ENCODE measurements at places on chromosomes 5 and 9. TPM values are rescaled to one million over a fixed set of nuclear protein-coding genes. Genes with fewer than 3 reads are reported as not detected.

GRCh38 chr5:150372639-150373038 is 15.1 kb downstream of the TCOF1 start:
- peaks cover 22% of the 10 kb centered on the region for H3K36me3 ChIP-seq
- DNase-seq, result no peak
- H3K4me3 ChIP-seq, result no peak overlapping the region
- no peaks in the 10 kb centered on the region for H3K27me3 ChIP-seq

GZMA gene
- total RNA-seq, result not detected

DNA sequence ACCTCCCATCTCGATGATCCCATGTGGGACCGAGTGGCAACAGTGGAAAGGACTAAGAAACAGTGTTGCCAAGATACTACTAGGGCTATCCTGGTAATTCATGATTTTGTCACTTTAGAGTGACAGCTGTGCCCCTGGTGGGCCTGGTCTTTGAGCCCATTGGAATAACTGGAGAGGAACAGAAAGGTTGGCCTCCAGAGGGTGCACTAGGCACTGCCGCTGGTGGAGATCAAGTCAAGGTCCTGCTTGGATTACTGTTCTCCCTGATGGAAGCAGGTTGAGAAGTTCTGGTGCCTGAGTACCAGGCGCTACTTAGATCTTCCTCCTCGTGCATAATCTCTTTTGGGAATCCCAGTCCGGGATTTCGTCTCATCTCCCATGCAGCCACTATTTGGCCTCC is 129.6 kb downstream of the SEC61B start:
- no peak overlapping the region for H3K4me3 ChIP-seq
- H3K4me1 ChIP-seq, result no peaks in the 10 kb centered on the region
- no peaks in the 10 kb centered on the region for H3K36me3 ChIP-seq
- peak overlapping the region; percentile 87 for H3K27ac ChIP-seq

ANGPTL2 gene
- 61.8 TPM for total RNA-seq

GRCh38 chr5:124859027-124859426 is 112.6 kb upstream of the ZNF608 start:
- H3K4me3 ChIP-seq, result no peak overlapping the region
- H3K4me1 ChIP-seq, result no peaks in the 10 kb centered on the region
- H3K27me3 ChIP-seq, result no peaks in the 10 kb centered on the region
- no peak overlapping the region for H3K27ac ChIP-seq
- no peaks in the 10 kb centered on the region for H3K36me3 ChIP-seq

DNA sequence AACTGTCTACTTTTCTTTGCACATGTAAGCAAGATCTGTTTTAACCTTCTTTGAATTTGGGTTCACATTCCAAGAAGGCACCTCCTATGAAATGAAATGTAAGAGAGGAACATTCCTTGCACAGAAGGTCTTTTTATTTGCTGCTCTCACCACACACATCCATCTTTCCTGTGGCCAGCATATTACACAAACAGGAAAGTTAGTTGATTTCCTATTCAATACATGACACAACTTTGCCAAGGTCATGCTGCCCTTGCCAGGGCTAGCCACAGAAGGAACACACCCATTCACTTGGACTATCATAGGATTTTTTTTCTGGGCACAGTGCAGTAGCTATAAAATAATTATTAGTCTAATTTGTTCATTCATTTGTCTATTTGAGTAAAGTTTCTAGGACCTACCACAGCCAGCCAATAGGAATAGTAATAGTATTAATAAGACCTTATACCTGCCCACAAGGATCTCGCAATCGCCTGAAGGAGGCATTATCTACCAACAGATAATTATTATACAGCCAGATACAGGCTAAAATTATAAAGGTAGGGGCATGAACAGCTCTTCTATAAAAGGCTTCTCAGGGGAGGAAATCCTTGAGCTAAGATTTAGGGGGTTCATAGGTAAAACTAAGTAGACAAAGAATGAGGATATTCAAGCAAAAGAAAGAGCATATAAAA is 78.1 kb upstream of the NREP start:
- H3K4me1 ChIP-seq, result no peaks in the 10 kb centered on the region
- no peaks in the 10 kb centered on the region for H3K27me3 ChIP-seq
- no peak overlapping the region for H3K4me3 ChIP-seq
- H3K36me3 ChIP-seq, result no peaks in the 10 kb centered on the region
- no peak for DNase-seq
- no peak overlapping the region for H3K27ac ChIP-seq

- H3K27me3 ChIP-seq, result no peaks in the 10 kb centered on the region
- no peak overlapping the region for H3K4me3 ChIP-seq
- no peaks in the 10 kb centered on the region for H3K36me3 ChIP-seq
- no peaks in the 10 kb centered on the region for H3K4me1 ChIP-seq
Measured at GRCh38 chr5:31383734-31384133, 148.2 kb downstream of the DROSHA start.

GRCh38 chr5:172958331-172959046 is 735 bp upstream of the RPL26L1 start:
- H3K27ac ChIP-seq, result peak overlapping the region; percentile 90
- peaks cover 5% of the 10 kb centered on the region for H3K4me1 ChIP-seq
- peak overlapping the region; percentile 87 for H3K4me3 ChIP-seq
- DNase-seq, result no peak

ARAP3 gene
- 12.1 TPM for total RNA-seq

ANKRD20A1 gene
- 2.2 TPM for total RNA-seq

PTPN3 gene
- total RNA-seq, result 14.4 TPM

WDR38 gene
- not detected for total RNA-seq

- H3K27ac ChIP-seq, result no peak overlapping the region
- no peak overlapping the region for H3K4me3 ChIP-seq
- no peaks in the 10 kb centered on the region for H3K36me3 ChIP-seq
- no peaks in the 10 kb centered on the region for H3K27me3 ChIP-seq
Measured at GRCh38 chr9:116549061-116549664, 137.9 kb upstream of the TRIM32 start.

SPINK4 gene
- not detected for total RNA-seq

DNA sequence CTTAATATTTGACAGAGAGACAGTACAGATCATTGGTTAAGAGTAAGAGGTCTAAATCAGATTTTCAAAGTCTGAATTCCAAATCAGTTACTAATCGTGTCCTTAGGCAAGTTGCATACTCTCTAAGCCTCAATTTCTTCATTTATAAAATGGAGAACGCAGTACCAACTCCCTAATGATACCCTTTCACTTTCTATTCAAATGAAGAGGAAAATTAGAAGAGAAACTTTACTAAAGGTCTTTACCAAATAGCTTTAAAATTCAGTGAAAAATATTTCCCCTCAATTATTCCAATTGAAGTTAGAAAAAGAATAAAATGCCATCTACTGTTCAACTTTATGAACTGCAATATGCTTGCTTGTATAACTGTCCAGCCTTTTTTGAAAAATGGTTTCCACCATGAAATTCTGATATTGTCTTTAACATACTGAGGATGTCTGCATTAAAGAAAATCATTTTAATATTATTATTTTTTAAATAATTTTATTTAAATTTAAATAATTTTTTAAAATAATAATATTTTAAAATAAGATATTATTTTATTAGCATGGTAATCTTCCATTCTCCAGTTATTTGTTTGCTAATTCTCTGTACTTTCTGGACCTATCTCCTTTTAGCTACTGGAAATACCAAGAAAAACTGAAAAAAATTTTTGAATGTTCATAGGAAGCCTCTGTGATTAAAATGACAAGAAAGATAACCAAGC is 36.0 kb downstream of the POC5 start:
- H3K4me1 ChIP-seq, result no peaks in the 10 kb centered on the region
- H3K27me3 ChIP-seq, result no peaks in the 10 kb centered on the region
- DNase-seq, result no peak
- no peak overlapping the region for H3K4me3 ChIP-seq
- H3K36me3 ChIP-seq, result no peaks in the 10 kb centered on the region
- no peak overlapping the region for H3K27ac ChIP-seq

NR4A3 gene
- 4.9 TPM for total RNA-seq

DNA sequence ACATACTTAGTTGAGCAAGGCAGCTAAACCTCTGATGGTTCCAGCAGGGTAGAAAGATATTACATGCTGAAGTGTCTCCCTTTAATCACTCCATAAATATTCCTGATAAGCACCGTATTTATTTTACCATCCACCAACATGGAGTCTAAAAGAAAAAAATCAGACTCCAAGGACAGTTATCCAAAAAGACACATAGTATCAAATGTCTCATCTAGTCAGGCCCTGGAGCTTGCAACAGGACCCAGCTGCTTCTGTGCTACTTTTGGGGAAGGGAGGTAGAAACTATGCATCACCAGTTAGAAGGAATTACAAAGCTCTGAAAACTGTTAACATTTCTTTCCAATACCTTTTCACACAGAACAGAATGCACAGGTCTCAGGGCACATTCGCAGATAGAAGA is 88.1 kb downstream of the S1PR3 start:
- no peaks in the 10 kb centered on the region for H3K36me3 ChIP-seq
- H3K4me3 ChIP-seq, result no peak overlapping the region
- H3K27ac ChIP-seq, result peak overlapping the region; percentile 44
- H3K27me3 ChIP-seq, result no peaks in the 10 kb centered on the region

DNA sequence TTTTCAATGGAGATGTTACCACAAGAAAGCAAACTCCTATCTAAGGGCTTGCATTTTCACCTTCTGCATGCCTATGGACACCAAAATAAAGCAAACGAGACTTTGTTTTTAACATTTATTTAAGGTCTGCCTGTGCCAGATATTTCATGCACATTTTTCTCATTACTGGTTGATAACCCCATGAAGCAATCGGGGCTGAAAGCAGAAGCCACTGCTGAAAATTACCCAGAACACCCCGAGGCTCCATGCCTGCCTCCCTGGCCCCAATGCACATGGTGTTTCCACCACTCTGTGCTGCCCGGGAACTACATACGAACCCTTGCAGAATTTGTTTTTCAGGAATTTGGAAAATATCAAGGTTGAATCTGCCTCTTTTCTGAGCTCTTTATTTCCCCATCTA is 240.1 kb downstream of the NR2F1-AS1 start:
- H3K4me1 ChIP-seq, result no peaks in the 10 kb centered on the region
- no peak overlapping the region for H3K4me3 ChIP-seq
- H3K27me3 ChIP-seq, result no peaks in the 10 kb centered on the region
- no peak overlapping the region for H3K27ac ChIP-seq
- H3K36me3 ChIP-seq, result no peaks in the 10 kb centered on the region
- no peak for DNase-seq

GRCh38 chr5:172370237-172370640 is 84.1 kb downstream of the SH3PXD2B start:
- no peak overlapping the region for H3K27ac ChIP-seq
- no peak overlapping the region for H3K4me3 ChIP-seq
- H3K4me1 ChIP-seq, result no peaks in the 10 kb centered on the region
- DNase-seq, result no peak
- no peaks in the 10 kb centered on the region for H3K36me3 ChIP-seq
- no peaks in the 10 kb centered on the region for H3K27me3 ChIP-seq

SCGB3A2 gene
- not detected for total RNA-seq

DNA sequence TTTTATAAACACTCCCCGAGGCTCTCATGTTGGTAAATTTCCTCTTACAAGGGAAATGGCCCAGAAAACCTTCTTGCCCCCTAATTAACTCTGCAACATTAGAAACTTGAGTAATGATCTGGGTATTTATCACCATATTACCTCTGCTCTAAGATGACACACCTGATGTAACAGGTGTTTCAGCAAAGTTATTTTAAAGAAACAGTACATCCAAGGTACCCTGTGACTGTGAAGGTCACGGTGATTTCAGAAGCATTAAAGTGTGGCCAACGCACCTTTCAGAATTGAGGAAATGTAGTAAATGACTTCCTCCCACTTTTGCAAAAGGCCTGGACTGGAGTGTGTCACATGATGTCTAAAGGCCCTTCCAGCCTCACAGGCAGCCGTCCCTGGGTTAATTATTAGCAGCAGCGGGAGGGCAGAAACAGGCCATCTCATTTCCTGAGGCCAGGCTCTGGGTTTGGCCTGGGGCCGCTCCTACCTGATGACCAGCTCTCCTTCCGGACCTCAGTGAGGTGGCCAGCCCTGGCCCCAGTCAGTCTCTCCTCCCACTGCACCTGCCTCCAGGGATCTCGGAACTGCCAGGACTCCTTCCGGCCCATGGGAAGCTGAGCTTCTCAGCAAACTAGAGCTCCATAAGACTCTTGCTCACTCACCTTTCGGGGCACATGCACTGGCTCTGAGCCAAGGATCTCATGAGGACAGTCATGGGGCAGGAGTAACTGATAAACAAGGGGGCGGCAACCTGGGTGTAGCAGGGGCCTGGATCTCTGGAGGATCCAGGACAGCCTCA is 20.7 kb downstream of the PTPN3 start:
- H3K36me3 ChIP-seq, result no peaks in the 10 kb centered on the region
- no peaks in the 10 kb centered on the region for H3K27me3 ChIP-seq
- DNase-seq, result no peak
- H3K4me1 ChIP-seq, result no peaks in the 10 kb centered on the region
- peak overlapping the region; percentile 70 for H3K27ac ChIP-seq

- H3K4me3 ChIP-seq, result peak overlapping the region; percentile 90
- peak overlapping the region; percentile 82 for H3K27ac ChIP-seq
- H3K27me3 ChIP-seq, result no peaks in the 10 kb centered on the region
- peak; percentile 50 for DNase-seq
Measured at GRCh38 chr9:124771867-124772679, 962 bp upstream of the NR6A1 start.

CFAP157 gene
- 2.0 TPM for total RNA-seq

ADAMTS12 gene
- 17.4 TPM for total RNA-seq

- H3K4me3 ChIP-seq, result no peak overlapping the region
- H3K27ac ChIP-seq, result no peak overlapping the region
- no peaks in the 10 kb centered on the region for H3K36me3 ChIP-seq
- no peak for DNase-seq
- peaks cover 8% of the 10 kb centered on the region for H3K27me3 ChIP-seq
- no peaks in the 10 kb centered on the region for H3K4me1 ChIP-seq
Measured at GRCh38 chr5:93221-93980, 1.4 kb downstream of the PLEKHG4B start.

ACER2 gene
- 11.0 TPM for total RNA-seq

DNA sequence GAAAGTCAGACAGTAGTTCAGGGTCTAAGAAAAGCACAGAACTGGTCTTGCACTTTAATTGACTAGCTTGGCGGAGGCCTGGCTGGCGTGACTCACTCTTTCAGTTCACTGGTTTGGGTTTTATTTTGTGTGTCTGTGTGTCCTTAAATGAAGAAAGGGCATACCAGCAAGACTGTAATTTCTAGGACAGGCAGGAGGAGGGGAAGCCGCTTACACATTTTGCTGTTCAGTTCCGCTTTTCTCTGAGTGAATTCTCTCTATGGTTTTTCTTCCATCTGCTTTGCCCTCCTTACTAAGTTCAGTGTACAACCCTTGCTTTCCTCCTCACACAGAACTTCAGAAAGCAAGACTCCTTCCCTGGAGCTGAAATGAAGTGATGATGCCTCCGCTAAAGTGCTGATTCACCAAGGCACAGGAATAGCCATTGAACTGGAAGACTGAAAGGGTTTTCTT is 150.8 kb downstream of the MEF2C start:
- H3K4me3 ChIP-seq, result no peak overlapping the region
- no peaks in the 10 kb centered on the region for H3K4me1 ChIP-seq
- no peak for DNase-seq
- H3K27me3 ChIP-seq, result no peaks in the 10 kb centered on the region
- H3K36me3 ChIP-seq, result no peaks in the 10 kb centered on the region

EGFL7 gene
- total RNA-seq, result 53.4 TPM

- no peak overlapping the region for H3K4me3 ChIP-seq
- peaks cover 3% of the 10 kb centered on the region for H3K4me1 ChIP-seq
- DNase-seq, result no peak
Measured at GRCh38 chr9:137689745-137690529, 71.1 kb downstream of the EHMT1 start.

FAM174A gene
- total RNA-seq, result 22.3 TPM

- no peaks in the 10 kb centered on the region for H3K36me3 ChIP-seq
- H3K4me1 ChIP-seq, result no peaks in the 10 kb centered on the region
- H3K4me3 ChIP-seq, result no peak overlapping the region
- peak overlapping the region; percentile 67 for H3K27ac ChIP-seq
- DNase-seq, result no peak
Measured at GRCh38 chr9:126420643-126421564, 94.3 kb downstream of the MVB12B start.

GLRX gene
- total RNA-seq, result 106 TPM

- H3K27ac ChIP-seq, result no peak overlapping the region
- H3K27me3 ChIP-seq, result no peaks in the 10 kb centered on the region
- no peaks in the 10 kb centered on the region for H3K36me3 ChIP-seq
- H3K4me3 ChIP-seq, result no peak overlapping the region
- no peak for DNase-seq
Measured at GRCh38 chr5:76196886-76197489, 113.8 kb downstream of the SV2C start.
